ENCODE measurements at places on chromosomes 12 and 14.
A peak's percentile ranks its signal among the peaks of the same experiment; 100 is the strongest.

DNA sequence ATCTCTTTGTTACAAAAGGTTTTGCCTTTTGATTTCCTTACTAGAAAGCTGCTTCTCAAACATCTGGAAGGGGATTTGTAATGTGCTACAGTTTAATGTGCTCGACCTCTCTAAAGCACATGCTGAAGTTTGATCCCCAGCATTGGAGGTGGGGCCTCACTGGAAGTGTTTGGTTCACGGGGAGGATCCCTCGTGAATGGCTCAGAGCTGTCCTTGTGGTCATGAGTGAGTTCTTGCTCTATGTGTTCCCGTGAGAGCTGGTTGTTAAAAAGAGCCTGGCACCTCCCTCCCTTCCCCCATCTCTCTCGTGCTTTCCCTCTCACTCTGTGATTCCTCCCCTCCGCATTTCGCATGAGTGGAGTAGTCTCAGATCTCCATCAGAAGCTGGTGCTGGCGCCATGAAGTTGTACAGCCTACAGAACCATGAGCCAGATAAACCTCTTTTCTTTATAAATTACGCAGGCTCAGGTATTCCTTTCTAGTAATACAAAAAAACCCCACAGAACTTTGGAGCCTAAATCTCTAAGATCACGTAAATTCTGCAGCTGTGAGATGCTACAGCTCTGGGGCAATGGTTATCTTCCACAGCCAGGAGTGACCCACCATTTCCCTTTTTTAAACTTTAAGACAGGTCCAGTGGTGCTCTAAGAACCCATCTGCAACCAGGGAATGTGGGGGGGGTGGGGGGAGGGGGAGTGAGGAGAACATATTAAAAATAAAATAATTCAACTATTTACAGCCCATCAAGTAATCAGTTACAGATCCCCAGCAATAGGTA lies 214.4 kb downstream of the FOXN3 start:
- DNase-seq, result no peak

DNA sequence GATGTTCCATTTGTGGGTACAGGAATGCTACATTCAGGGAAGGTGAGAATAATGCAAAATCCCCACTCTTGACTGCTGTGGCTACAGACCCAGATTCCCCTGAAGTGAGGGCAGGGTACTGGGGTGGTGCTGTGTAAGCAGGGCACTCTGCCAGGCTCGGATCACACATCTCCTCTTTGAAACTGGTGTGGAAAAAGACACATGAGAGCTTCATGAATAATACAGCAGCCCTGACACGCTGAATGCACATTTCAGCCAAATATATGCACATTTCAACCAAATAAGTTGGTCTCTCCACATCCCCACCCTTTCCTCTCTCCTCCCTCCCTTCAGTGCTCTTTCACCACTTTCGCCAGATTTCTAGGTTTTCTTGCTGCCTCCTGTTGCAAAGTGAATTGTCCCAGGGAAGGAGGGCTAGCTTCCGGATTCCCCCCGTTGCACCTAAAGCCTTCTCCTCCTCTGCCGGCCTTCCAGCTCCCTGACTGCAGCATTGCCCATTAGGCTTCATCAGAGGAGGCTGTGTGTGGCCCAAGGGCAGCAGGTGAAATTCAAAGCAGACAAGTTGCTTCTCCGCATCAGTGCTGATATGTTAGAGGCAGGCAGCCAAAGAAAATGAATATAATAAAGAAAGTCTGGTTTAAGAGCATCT lies 118.2 kb upstream of the TMCC3 start:
- no peak for DNase-seq

DNA sequence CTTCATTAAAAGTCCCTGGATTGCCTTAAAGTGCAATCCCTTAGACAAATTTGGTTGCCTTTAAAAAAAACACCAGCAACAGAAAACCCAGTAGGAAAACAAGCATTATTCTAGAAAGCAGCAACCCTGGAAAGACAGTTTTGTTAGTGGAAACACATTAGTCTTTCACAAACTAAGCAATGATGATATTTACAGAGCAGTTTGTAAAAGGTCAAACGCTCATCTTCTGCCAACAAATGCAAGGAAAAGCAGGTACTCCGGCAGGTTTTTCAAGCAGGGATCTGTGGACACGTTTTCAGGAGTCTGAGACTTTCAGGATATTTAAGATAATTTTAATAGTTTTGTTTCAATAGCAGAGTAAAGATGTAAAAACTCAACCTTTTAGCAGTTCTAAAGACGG lies 202.2 kb downstream of the EXOC5 start:
- DNase-seq, result no peak

DNA sequence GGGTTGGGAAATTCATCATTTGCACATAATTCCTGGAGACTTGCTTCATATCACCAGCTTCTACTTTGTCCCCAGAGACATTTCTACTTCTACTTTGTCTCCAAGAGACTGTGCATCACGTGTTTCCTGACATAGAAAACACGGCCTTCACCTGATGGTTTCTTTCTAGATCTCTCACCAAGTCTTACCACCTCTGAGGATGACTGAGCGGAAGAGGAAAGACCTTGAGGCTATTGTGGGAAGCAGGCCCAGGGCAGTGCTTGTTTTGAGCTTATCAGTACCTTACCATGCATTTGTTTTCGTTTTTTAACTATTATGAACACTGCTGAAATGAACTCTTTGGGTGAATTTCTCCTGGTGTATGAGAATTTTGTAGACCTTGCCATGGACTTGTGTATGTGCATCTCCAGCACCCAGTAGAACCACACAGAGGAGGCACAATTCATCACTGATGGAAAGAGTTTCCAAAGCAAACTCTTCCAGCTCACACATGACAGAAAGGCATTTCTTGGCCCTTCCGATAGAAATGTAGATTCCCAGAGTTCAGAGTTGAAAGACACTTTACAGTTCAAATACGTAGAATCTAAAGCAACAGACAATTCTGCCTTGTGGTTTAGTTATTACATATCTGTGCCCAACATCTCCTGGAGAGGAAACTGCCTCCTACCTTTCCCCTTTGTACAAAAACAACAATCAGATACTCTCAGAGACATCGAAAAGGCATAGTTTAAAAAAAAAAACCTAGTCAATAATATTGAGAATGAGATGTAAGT lies 434.7 kb downstream of the FUT8 start:
- peak; percentile 45 for DNase-seq

DNA sequence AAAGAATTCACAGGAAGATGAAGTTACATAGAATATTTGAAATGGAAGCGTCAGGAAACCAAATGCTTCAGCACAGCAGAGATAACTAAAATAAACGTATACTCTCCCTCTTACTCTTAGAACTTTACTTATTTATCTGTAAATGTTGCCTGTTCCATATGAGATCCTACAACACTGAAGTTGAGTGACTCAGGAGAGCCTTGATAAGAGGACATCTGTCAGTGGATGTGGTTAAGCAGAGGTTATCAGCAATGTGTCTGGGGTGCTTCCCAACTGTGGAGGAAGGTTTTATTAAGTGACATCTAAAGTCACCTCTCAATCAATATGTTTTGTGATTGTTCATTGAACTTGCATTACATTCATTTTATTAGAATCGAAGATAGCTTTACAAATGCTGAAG lies 81.9 kb downstream of the NEDD1 start:
- no peak for DNase-seq

DNA sequence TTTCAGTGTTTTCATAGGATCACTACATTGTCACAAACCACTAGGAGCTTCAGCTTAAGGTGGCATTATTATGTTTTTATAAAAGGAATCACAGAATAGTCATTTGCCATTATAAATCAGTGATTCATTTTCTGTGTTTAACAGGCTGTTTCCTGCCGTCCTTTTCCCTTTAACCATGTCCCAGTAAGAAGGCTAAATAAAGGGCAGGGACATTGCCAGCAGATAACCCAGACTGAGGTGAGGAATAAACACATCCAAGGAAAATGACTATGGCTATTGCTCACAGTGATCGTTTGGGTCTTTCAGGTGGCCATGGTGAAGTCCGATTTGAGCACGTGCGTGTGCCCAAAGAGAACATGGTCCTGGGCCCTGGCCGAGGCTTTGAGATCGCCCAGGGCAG lies 17.9 kb upstream of the ALDH2 start:
- no peak for DNase-seq

DNA sequence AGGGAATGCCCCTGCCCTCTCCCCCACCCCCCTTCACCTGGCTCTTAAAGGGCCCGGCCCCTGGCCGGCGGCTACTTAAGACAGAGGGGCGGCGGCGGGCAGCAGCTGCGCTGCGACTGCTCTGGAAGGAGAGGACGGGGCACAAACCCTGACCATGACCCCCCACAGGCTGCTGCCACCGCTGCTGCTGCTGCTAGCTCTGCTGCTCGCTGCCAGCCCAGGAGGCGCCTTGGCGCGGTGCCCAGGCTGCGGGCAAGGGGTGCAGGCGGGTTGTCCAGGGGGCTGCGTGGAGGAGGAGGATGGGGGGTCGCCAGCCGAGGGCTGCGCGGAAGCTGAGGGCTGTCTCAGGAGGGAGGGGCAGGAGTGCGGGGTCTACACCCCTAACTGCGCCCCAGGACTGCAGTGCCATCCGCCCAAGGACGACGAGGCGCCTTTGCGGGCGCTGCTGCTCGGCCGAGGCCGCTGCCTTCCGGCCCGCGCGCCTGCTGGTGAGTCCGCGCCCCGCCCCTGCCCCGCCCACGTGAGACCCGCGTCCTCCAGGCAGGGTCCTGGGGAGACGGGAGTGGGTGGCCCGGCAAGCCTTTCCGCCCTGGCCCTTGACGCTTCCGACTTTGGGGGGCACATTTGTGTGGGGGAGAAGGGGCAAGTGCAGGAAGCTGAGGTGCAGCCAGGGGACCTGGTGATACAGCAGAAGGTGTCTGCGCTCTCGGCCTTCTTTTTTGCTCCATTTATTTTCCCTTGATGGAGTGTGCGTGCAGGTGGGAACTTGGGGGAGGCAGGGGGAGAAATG lies at the start of gene IGFBP6:
TSS of gene IGFBP6 (plus strand) at position 104 of the 790 bp plus-strand sequence. CDS start at position 155, 51 bp downstream.
- peak; percentile 42 for DNase-seq

DNA sequence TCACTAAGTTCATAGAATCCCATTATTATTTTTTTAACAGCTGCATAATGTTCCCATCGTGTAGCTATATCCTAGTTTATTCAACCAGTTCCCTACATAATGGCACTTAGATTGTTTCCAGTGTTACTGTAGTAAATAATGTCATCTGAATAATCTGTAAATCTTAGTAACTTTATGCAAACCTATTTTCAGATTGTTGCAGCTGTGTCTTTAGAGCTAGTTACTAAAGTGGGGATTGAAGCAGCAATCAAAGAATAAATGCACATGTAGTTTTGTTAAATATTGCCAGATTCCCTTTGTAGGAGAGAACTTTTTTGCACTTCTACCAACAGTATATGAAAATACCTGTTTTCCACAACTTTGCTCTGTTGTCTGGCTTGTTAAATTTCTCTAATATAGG lies 13.1 kb downstream of the ARID2 start:
- DNase-seq, result no peak

GRCh38 chr12:42343721-42344120 lies 17.8 kb downstream of the PPHLN1 start:
- DNase-seq, result no peak

DNA sequence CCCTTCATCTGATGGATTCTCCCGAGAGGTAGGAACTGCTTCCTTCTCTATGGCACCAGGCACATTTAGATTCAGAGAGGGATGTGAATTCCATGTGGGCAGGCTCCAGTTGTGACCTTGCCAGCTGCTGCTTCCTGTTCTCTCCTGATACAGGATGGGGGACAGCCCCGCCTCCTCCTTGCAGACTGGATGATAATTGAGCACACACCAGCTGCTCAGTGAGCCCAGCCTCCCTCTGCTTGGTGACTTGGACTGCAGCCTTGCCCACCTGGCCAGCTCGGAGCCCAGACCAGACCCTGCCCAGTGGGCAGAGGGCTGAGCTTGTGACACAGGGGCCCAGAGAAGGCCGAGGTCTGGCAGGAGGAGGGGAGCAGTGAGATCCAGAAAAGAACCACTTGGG lies 90.2 kb downstream of the CALM1 start:
- no peak for DNase-seq

GRCh38 chr14:55881577-55882241 lies 236.5 kb upstream of the PELI2 start:
- no peak for DNase-seq

GRCh38 chr12:112843287-112843686 lies 51.7 kb downstream of the RPH3A start:
- DNase-seq, result no peak

DNA sequence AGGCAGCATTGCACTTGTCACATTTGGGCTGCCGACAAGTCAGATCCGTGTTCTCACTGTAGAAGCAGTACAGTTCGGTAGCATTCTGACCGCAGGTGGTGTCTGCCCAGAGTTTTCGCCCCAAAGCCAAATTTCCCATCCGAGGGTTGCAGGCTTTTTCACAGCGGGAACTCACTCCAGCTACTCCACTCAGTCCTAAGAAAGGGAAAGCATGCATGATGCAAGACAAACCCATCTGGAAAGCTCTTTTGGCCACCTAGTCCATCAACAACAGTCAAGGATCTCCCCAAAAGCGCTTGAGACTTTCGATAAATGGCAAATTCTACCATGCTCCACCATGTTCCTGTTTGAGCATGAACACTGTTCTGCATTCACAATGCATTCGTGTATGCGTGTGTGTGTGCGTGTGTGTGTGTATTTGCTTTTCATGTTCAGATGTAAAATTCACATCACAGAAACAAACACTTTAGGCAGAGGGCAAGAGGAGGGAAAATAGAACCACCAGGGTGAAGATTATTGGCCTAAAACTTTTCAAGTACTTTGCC lies 3.2 kb downstream of the NTN4 start:
- DNase-seq, result no peak

GRCh38 chr12:27257104-27257843 lies 13.2 kb downstream of the STK38L start:
- DNase-seq, result no peak

GRCh38 chr12:31206038-31206670 lies 119.8 kb downstream of the SINHCAF start:
- DNase-seq, result no peak

GRCh38 chr12:6341417-6342139 lies at the start of gene TNFRSF1A:
Gene TNFRSF1A (minus strand): TSS chr12:6342076. CDS start chr12:6341814, 262 bp downstream.
- DNase-seq, result no peak

GRCh38 chr14:85319101-85319500 lies 210.8 kb upstream of the FLRT2 start:
- no peak for DNase-seq

DNA sequence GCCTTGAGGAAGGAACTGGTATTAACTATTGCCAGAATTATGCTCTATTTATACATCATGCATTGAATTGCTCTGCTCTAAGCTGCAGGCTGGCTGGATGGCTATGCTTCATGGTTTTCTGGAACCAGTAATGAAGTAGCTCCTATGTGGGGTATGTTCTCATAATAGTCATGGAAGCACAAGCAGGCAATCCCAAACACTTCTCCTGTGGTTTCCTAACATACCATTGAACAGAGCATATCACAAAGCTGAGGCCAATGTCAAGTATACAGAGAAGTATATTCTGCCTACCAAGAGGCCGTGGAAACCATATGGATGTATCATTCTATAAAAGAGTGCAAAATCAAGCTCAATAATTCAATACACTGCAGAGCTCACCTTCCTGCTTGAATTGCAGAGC lies 1752.4 kb upstream of the FLRT2 start:
- no peak for DNase-seq

DNA sequence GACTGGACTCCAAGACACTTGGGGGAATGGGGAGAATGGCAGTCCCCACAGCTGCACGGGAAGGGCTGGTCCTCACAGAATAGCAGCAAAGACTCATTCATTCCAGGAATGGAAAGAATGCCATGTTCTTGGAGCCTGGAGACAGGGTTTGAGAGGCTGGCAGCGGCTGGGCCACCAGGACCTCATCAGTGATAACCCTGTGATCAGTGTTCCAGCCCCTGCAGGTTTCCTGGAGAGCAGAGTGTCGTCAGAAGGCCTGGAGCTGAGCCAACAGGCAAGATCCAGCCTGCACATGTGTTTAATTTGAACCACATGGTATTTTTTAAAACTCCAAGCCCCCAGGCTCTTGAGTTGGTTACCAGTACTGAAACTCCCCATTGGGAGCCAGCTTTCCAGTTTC lies 11.3 kb downstream of the BDKRB1 start:
- no peak for DNase-seq

- DNase-seq, result no peak
Measured at GRCh38 chr14:103122585-103122946, 695 bp upstream of the TNFAIP2 start.

All from activated T-cell treated with anti-CD3 and anti-CD28 coated beads for 1 hour (primary cell).